ENCODE measurements at places on chromosomes 2 and 18.

GRCh38 chr2:190695739-190696138, 46.9 kb downstream of the NAB1 start:
- DNase-seq, result no peak

- no peak for DNase-seq
These were observed 61.8 kb downstream of the CAB39 start for GRCh38 chr2:230774348-230774951.

GRCh38 chr2:131588152-131588873, 60.6 kb downstream of the CCDC74A start:
- DNase-seq, result no peak

DNA sequence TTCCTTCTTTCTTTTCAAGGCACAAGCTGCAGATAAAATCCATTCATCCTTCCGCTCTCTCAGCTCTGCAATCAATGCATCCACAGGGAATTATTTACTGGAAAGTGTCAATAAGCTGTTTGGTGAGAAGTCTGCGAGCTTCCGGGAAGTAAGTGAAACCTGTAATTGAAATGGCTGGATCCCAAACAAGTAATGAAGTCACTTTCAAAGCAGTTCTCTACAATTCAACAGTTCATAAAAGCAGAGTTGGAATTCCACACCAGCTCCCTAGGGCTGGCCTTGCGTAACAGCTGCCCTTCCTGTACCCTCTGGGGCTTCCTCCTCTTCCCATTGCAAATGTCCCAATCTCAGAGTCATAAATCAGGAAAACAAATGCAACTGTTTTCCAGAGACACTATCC, 9.6 kb downstream of the SERPINB2 start:
- no peak for DNase-seq

GRCh38 chr2:143110758-143111428, 18.3 kb upstream of the ARHGAP15 start:
- peak; percentile 41 for DNase-seq

All from kidney (tissue), 22 donors.